ENCODE measurements at places on chromosomes 6 and 20. TPM values are rescaled to one million over a fixed set of nuclear protein-coding genes. Genes with fewer than 3 reads are reported as not detected.

- no peak for DNase-seq
Observed at GRCh38 chr20:23105193-23105592, 19.1 kb upstream of the CD93 start.

- DNase-seq, result peak; percentile 6
Observed at GRCh38 chr6:95882371-95882770, 133.4 kb upstream of the FUT9 start.

GRCh38 chr20:33105316-33105924 is 26.0 kb downstream of the BPIFB4 start:
- DNase-seq, result no peak

The NT5E gene
- total RNA-seq, result 15.8 TPM

The GNRH2 gene
- total RNA-seq, result not detected
